ENCODE measurements at places on chromosomes 4 and X. TPM values are rescaled to one million over a fixed set of nuclear protein-coding genes. Genes with fewer than 3 reads are reported as not detected.

The IBSP gene
- not detected for total RNA-seq

The CT45A2 gene
- not detected for total RNA-seq

The UGDH gene
- total RNA-seq, result 37.5 TPM

The MTNR1A gene
- 0.13 TPM for total RNA-seq

- H3K36me3 ChIP-seq, result no peaks in the 10 kb centered on the region
- H3K27me3 ChIP-seq, result no peaks in the 10 kb centered on the region
- peaks cover 7% of the 10 kb centered on the region for H3K4me1 ChIP-seq
Observed at GRCh38 chr4:108830509-108831244, 67.8 kb upstream of the ETNPPL start.

DNA sequence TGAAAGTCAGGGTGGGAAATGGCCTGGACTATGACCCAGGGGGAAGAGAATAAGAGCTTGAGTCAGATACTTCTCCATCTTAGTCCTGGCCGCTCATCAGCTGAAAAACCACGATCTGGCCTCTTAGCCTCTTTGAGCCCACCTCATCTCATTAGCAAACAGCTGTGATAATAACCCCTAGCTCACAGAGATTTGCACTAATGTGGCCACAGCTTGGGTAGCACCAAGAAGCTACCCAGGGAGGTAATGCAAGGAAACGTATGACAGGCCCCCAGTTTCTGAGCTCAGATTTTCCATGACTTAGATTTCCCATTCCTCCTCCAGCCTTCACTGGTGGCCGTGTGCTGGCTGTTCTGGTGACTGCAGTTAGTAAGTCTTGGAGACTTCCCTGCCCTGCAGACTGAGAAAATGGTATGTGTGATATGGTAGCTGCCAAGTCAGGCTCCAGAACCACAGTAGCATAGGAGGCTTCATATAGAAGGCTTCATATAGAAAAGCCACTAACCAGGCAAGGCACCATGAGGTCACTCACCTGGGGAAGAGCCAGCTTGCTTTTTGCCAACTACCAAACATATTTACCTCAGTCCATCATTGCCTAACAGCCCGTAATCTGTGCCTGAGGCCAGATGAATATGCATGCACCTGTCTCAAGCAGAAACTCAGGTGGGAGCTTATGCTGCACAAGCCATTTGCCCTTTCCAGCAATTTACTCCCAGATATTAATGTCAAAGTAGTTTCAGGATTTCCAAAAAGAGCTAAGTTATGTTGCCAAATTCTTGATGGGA lies 51.4 kb upstream of the GABRE start:
- H3K36me3 ChIP-seq, result no peaks in the 10 kb centered on the region
- H3K4me3 ChIP-seq, result no peak overlapping the region
- no peak overlapping the region for H3K27ac ChIP-seq
- DNase-seq, result peak; percentile 10

- H3K4me3 ChIP-seq, result no peak overlapping the region
- H3K27ac ChIP-seq, result no peak overlapping the region
- DNase-seq, result no peak
- peaks cover 4% of the 10 kb centered on the region for H3K27me3 ChIP-seq
- H3K36me3 ChIP-seq, result no peaks in the 10 kb centered on the region
Observed at GRCh38 chrX:133333154-133333750, 82.0 kb downstream of the GPC4 start.

- H3K4me3 ChIP-seq, result no peak overlapping the region
- no peaks in the 10 kb centered on the region for H3K27me3 ChIP-seq
- peaks cover 3% of the 10 kb centered on the region for H3K4me1 ChIP-seq
- H3K27ac ChIP-seq, result no peak overlapping the region
Observed at GRCh38 chr4:45100956-45101818, 374.8 kb upstream of the GNPDA2 start.

- H3K27me3 ChIP-seq, result no peaks in the 10 kb centered on the region
- no peak for DNase-seq
- H3K27ac ChIP-seq, result no peak overlapping the region
- peaks cover 5% of the 10 kb centered on the region for H3K4me1 ChIP-seq
- H3K36me3 ChIP-seq, result no peaks in the 10 kb centered on the region
Observed at GRCh38 chr4:89257376-89257775, 50.2 kb downstream of the GPRIN3 start.

- no peaks in the 10 kb centered on the region for H3K4me1 ChIP-seq
- no peaks in the 10 kb centered on the region for H3K27me3 ChIP-seq
- no peak overlapping the region for H3K27ac ChIP-seq
- no peak overlapping the region for H3K4me3 ChIP-seq
- DNase-seq, result no peak
Observed at GRCh38 chr4:101141230-101141629, 206.1 kb downstream of the PPP3CA start.

DNA sequence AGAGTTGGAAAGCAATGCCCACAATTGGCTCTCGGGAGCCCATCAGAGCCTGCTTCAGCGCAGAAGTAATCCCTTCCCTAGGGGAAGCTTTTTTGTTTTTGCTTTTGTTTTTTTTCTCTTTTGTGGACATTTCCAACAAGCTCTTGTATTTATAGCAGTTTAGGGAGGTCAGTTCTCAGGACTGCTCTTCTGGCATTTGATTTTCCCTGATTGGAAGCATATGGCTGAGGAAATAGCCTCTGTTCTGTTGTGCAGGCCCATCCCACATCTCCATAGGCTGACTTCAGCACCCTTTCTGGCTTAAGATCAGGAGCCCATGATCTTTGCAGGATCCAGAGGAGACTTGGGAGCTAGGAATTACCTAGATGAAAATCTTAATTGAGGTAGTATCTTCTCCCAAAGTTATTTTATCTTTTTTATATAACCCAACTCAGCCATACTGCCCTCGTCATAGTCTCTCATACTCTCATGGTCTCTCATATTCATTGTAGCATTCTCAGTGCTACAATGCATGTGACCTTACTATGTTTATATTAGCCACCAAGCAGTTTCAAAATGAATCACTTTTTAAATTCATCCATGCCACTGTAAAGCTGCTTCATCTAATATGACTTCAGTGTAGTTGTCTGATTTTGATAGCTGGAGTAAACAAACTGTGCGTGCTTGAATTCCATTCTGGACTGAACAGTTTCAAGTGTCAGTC lies 16.7 kb downstream of the PAGE4 start:
- DNase-seq, result peak; percentile 53
- H3K27me3 ChIP-seq, result peaks cover 26% of the 10 kb centered on the region
- H3K4me3 ChIP-seq, result no peak overlapping the region
- H3K4me1 ChIP-seq, result peaks cover under 1% of the 10 kb centered on the region

GRCh38 chr4:108081256-108081655 lies 87.5 kb downstream of the LEF1 start:
- H3K27ac ChIP-seq, result no peak overlapping the region
- no peaks in the 10 kb centered on the region for H3K27me3 ChIP-seq
- H3K4me1 ChIP-seq, result no peaks in the 10 kb centered on the region
- H3K4me3 ChIP-seq, result no peak overlapping the region
- H3K36me3 ChIP-seq, result no peaks in the 10 kb centered on the region

GRCh38 chr4:71456841-71457240 lies 118.0 kb downstream of the SLC4A4 start:
- no peaks in the 10 kb centered on the region for H3K36me3 ChIP-seq
- H3K4me1 ChIP-seq, result no peaks in the 10 kb centered on the region
- no peaks in the 10 kb centered on the region for H3K27me3 ChIP-seq
- H3K27ac ChIP-seq, result no peak overlapping the region
- peak; percentile 19 for DNase-seq

GRCh38 chrX:99494668-99495067 lies 915.4 kb downstream of the PCDH19 start:
- no peak overlapping the region for H3K4me3 ChIP-seq
- H3K36me3 ChIP-seq, result no peaks in the 10 kb centered on the region
- H3K27ac ChIP-seq, result no peak overlapping the region
- DNase-seq, result no peak

DNA sequence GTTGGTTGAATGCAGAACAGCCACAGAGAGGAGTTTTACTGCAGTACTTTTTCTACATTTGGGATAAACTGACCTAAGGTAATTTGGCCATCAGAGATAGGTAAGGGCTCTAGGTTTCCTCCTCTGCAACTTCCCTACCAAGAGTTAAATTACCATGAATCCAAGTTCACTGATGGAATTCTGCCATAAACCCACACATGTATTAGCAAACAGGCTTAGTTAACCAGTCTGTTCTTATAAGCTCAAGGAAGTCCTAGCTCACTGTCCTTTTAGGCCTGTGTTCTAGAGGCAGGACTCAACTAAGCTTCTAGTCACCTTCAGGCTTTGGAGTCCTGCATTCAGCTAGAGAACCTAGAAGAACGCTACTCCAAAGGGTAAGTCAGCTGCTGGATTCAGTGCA lies 4.0 kb downstream of the FAM114A1 start:
- no peaks in the 10 kb centered on the region for H3K27me3 ChIP-seq
- peaks cover 25% of the 10 kb centered on the region for H3K4me1 ChIP-seq
- H3K4me3 ChIP-seq, result no peak overlapping the region

DNA sequence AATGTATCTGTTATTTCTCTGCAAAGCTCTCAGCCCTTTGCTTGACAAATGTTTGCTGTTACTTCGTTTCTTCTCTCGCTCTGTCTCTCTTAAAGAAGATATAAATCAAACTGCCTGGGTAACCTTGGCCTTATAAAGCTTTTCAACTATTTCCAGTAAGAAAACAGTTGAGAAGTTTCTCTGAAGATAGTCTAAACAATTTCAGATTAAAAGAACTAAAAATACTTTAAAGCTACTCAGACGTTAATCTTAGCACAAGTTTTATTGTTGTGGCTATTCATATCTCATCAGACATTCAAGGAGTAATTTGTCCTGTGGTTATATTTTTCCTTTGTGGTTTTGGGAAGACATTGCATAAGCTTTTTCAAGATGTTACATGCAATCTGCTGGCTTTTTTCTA lies 22.6 kb downstream of the HOPX start:
- H3K4me1 ChIP-seq, result peaks cover 19% of the 10 kb centered on the region
- H3K27me3 ChIP-seq, result peaks cover 35% of the 10 kb centered on the region
- DNase-seq, result no peak
- no peak overlapping the region for H3K27ac ChIP-seq
- H3K36me3 ChIP-seq, result no peaks in the 10 kb centered on the region

- no peaks in the 10 kb centered on the region for H3K36me3 ChIP-seq
- H3K27me3 ChIP-seq, result no peaks in the 10 kb centered on the region
- peaks cover 29% of the 10 kb centered on the region for H3K4me1 ChIP-seq
- no peak overlapping the region for H3K4me3 ChIP-seq
- peak; percentile 87 for DNase-seq
- H3K27ac ChIP-seq, result peak overlapping the region; percentile 70
Observed at GRCh38 chr4:83631066-83631465, 95.2 kb downstream of the GPAT3 start.

DNA sequence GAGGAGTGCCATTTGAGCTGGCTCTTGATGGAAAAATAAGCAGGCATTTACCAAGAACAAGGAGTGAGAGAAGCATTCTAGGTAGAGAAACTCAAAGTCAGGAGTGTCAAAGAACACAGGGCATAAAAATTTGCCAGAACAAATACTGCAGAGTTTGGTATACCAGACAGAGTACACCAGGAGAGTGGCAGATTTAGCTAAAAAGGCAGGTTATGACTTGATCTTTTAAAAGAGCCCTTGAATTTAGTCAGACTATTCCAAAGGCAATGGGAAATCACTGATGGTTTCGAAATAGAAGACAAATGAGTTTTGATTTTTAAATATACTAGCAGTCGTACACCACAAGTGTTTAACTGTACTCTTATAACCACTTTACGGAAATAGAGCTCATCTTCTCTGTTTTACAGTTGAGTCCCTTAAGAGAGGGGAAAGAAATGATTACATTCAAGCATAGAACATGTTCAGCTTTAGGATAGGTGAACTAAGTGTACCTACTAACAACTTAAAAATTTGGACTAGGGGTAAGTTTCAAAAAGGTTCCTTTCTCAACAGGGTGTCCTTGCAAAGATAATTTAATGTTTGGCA lies 10.2 kb downstream of the UBE2D3 start:
- H3K4me3 ChIP-seq, result no peak overlapping the region
- no peak overlapping the region for H3K27ac ChIP-seq
- peaks cover 13% of the 10 kb centered on the region for H3K36me3 ChIP-seq
- DNase-seq, result no peak
- H3K27me3 ChIP-seq, result no peaks in the 10 kb centered on the region

- no peak overlapping the region for H3K27ac ChIP-seq
- no peaks in the 10 kb centered on the region for H3K4me1 ChIP-seq
- H3K4me3 ChIP-seq, result no peak overlapping the region
- H3K36me3 ChIP-seq, result no peaks in the 10 kb centered on the region
- H3K27me3 ChIP-seq, result no peaks in the 10 kb centered on the region
Observed at GRCh38 chr4:98151145-98151924, 8.1 kb upstream of the STPG2 start.

GRCh38 chrX:51507551-51507950 lies 11.2 kb upstream of the NUDT11 start:
- no peaks in the 10 kb centered on the region for H3K27me3 ChIP-seq
- H3K4me1 ChIP-seq, result no peaks in the 10 kb centered on the region
- H3K27ac ChIP-seq, result no peak overlapping the region

DNA sequence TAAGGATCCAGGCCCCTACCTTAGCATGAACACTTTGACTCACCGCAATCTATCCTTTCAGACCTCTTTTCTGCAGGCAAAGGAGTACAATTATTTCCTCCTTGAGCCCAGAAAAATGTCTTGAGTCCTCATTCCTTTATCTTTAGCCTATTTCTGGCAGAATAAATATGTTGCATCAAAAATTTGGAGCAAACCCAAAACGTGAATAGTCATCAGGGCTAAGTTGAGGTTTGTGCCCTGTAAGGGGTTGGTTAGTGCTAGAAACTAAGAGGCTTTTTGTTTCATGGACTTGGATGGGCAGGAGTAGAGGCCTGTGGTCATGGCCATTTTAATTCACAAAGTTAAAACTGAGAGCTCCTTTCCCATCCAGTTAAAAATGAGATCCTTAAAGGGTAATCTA lies 460.3 kb downstream of the GBA3 start:
- DNase-seq, result no peak
- no peak overlapping the region for H3K4me3 ChIP-seq
- no peaks in the 10 kb centered on the region for H3K27me3 ChIP-seq
- H3K4me1 ChIP-seq, result no peaks in the 10 kb centered on the region
- no peaks in the 10 kb centered on the region for H3K36me3 ChIP-seq

GRCh38 chr4:176837169-176837895 lies 44.6 kb upstream of the VEGFC start:
- H3K36me3 ChIP-seq, result no peaks in the 10 kb centered on the region
- peaks cover 2% of the 10 kb centered on the region for H3K4me1 ChIP-seq
- no peaks in the 10 kb centered on the region for H3K27me3 ChIP-seq

DNA sequence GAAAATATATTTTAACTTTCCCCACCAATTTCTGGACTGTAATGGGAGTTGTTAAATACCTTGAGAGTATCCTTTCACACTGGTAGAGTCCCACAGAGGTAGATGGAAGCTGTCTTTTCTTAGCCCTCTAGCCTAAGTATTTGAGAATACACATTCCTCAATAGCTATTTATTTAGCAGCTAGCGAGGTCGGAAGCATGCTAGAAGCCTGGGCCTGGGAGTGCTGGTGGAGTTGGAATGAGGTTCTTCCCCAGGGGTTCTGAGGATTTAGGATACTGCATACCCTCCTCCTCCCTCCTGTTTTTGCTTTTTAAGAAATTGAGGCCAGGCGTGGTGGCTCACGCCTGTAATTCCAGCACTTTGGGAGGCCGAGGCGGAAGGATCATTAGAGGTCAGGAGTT lies 999 bp upstream of the KLHL15 start:
- no peaks in the 10 kb centered on the region for H3K4me1 ChIP-seq
- no peaks in the 10 kb centered on the region for H3K36me3 ChIP-seq
- peaks cover 43% of the 10 kb centered on the region for H3K27me3 ChIP-seq
- H3K27ac ChIP-seq, result no peak overlapping the region
- no peak for DNase-seq
